Activated CD8-positive, alpha-beta T cell treated with anti-CD3 and anti-CD28 coated beads, Interleukin-2, amount 10 ng/mL, durations not matched to agents 7 days and 5 days (primary cell): ENCODE measurements at places on chromosomes 6 and 20. TPM values are rescaled to one million over a fixed set of nuclear protein-coding genes. Genes with fewer than 3 reads are reported as not detected.

Gene CST4
- total RNA-seq = not detected

Gene TP53TG5
- total RNA-seq = not detected

Gene TMEM244
- total RNA-seq = not detected

- DNase-seq = no peak
- no peaks in the 10 kb centered on the region for H3K27me3 ChIP-seq
- peaks cover 2% of the 10 kb centered on the region for H3K36me3 ChIP-seq
- peaks cover 11% of the 10 kb centered on the region for H3K4me1 ChIP-seq
- peak overlapping the region; percentile 88 for H3K4me3 ChIP-seq
These were observed 632 bp downstream of the PRKN start for GRCh38 chr6:162726947-162727321.

- no peak overlapping the region for H3K27ac ChIP-seq
- peaks cover 5% of the 10 kb centered on the region for H3K4me1 ChIP-seq
- H3K4me3 ChIP-seq = no peak overlapping the region
- peaks cover 33% of the 10 kb centered on the region for H3K36me3 ChIP-seq
- H3K27me3 ChIP-seq = no peaks in the 10 kb centered on the region
These were observed 30.9 kb upstream of the ASXL1 start for GRCh38 chr20:32327087-32327681.

DNA sequence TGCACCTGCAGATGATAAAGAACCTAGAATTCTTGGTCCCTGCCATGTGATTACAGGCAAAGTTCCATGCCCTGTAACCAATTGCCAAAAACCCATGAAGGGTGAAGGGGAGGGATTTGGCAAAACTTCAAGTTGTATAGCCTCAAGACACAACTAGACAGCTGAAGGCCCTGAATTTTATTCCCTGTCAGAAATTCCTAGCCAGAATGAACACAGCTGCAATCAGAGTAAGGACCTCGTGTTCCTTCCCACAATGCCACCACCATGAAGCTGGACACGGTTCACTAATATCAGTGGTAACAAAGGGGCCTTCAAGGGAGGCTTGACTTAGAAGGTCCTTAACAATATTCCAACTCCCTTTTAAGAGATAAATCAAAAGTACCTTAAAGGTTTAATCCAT, 22.5 kb upstream of the IRAK1BP1 start:
- peaks cover 3% of the 10 kb centered on the region for H3K27me3 ChIP-seq
- H3K36me3 ChIP-seq = no peaks in the 10 kb centered on the region
- no peaks in the 10 kb centered on the region for H3K4me1 ChIP-seq
- no peak overlapping the region for H3K27ac ChIP-seq

GRCh38 chr6:41607736-41608135, 30.5 kb upstream of the MDFI start:
- peaks cover 10% of the 10 kb centered on the region for H3K27me3 ChIP-seq
- H3K36me3 ChIP-seq = no peaks in the 10 kb centered on the region
- no peak overlapping the region for H3K27ac ChIP-seq
- H3K4me1 ChIP-seq = peaks cover 3% of the 10 kb centered on the region

DNA sequence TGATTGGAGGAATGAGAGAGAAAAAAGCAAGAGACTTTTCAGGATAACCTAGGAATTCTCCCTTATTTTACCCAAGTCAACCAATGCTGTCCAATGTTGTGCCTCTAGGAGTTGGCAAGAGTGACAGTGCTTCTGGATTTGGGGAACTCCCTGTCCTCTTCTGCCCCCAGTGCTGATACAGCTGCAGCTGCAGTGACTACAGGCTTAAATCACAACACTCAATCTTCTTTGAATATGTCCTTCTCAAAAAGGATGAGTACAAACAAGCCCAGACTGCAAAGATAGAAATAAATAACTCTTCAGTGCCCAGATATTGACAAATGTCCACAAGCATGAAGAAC, 141.0 kb upstream of the COL21A1 start:
- no peaks in the 10 kb centered on the region for H3K36me3 ChIP-seq
- H3K4me1 ChIP-seq = no peaks in the 10 kb centered on the region
- no peak overlapping the region for H3K4me3 ChIP-seq
- H3K27ac ChIP-seq = no peak overlapping the region
